ENCODE measurements at places on chromosomes 2 and 18.

DNA sequence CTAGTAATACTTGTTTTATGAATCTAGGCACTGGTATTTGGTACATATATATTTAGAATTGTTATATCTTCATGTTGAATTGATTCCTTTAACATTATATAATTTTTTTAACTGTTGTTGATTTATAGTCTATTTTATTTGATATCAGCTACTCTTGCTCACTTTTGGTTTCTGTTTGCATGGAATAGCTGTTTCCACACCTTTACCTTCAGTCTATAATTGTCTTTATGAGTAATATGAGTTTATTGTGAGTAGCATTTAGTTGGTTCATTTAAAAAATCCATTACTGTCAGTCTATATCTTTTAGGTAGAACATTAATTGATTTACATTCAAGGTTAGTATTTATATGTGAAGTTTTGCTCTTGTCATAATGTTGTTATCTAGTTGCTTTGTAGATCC, 58.6 kb downstream of the SMCHD1 start:
- DNase-seq = no peak

DNA sequence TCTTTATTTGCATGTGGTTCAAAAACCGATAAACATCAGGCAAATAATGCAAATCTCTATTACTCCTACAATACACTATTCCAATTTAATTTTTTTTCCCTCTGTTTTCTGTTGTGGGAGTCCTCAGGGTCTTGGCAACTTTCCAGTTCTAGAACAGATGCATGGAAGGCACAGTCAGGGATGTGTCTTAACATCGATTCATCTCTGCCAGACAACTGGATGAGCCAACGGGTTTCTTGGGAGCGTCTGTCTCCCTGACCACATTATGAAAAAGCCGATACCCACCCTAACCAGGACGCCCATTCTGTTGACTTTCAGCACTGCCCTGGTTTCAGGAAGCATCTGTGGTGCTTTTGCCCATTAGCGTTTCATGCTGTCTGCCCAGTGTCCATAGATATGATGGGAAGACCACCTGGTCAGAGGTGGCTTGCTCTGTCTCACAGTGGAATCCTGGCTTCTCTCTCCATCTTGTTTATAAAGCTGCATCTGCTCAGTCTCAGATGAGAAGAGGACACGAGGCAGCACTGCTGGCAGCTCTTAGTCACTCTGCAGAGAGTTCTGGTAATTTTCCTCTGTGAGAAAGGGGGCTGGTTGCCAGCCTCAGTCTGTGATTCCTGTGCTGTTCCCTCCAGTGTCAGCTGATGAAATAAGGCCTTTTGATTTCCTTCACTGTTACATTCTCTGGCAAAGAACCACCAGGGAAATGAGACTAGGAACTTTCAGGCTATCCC, 57.9 kb upstream of the KCNE4 start:
- peak; percentile 96 for DNase-seq

- DNase-seq = no peak
These were observed 366.6 kb downstream of the METTL4 start for GRCh38 chr18:2204736-2205135.

- DNase-seq = peak; percentile 77
These were observed 29.9 kb upstream of the MPPE1 start for GRCh38 chr18:11937874-11938478.

GRCh38 chr2:238331916-238332315, 11.6 kb downstream of the TRAF3IP1 start:
- DNase-seq = no peak

DNA sequence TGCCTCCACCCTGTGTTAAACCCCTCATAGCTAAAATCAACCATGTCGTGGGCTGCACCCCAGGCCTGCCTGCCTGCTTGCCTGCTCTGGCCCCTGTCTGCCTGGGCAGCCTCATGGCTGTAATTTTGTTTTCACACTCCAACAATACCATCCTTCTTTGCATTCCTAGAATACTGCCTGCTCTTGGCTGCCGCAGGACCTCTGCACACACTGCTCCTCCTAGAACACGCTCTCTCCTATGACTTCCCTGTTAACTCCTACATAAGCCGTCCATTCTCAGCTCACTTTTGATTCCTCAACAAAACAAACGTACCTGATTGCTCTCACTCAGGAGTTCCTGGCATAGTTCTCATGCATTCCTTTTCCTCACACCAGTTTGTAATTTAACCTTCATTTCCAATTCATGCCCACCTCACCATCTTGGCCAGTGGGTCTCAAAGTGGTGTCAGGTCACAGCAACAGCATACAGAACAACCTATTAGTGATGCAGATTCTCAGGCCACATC, 2.5 kb downstream of the UXS1 start:
- no peak for DNase-seq

DNA sequence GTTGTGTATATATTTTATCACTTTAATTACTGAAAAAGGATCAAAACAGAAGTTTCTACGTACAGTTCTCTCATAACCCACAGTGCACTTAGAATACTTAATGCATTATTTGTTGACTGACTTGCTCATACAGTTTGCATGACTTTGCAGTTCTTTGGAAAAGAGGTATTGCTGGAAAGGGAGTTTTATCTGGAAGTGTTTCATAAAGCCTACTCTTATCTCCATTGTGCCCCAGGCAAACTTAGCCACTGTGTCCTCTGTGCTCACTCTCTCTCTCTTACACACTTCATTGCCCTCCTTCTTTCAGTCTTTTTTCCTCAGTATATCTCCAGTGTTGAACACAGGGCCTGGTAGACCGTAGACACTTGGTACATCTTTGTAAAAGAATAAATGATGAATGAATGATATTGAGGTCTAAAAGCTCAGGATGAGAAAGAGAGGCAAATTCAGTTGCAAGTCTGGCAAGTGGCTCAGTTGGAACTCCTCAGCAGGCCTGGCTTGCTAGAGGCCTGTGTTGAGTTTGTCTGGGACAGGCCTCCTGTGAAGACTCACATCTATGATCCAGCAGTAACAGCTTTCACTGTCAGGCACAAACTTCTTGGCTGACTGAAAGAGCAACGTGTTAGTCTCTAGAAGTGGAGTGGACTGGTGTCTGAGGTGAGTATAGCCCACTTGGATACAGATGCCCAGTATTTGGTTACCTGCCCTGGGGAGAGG, 56.1 kb downstream of the SETBP1 start:
- DNase-seq = no peak

DNA sequence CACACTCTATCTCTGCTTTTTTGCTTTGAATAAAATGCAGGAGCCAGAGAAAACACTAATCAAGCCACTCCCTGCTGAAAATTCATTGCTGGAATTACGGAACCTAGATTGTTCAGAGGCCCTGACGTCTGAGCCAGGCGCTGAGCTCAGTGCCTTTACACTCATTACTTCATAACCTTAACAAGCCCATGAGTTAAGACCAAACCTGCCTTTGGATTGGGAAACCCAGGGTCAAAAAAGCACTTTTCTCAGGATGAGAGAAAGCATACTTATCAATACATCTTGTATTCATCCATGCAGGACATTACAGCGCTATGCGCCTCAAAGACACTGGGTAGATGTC, 762 bp downstream of the INO80C start:
- DNase-seq = peak; percentile 60

- peak; percentile 71 for DNase-seq
These were observed 175.8 kb upstream of the PIEZO2 start for GRCh38 chr18:11324956-11325882.

GRCh38 chr18:76208678-76209306, 286.2 kb downstream of the ZNF516 start:
- DNase-seq = no peak

- no peak for DNase-seq
These were observed 24.1 kb upstream of the RBMS1 start for GRCh38 chr2:160517731-160518130.

DNA sequence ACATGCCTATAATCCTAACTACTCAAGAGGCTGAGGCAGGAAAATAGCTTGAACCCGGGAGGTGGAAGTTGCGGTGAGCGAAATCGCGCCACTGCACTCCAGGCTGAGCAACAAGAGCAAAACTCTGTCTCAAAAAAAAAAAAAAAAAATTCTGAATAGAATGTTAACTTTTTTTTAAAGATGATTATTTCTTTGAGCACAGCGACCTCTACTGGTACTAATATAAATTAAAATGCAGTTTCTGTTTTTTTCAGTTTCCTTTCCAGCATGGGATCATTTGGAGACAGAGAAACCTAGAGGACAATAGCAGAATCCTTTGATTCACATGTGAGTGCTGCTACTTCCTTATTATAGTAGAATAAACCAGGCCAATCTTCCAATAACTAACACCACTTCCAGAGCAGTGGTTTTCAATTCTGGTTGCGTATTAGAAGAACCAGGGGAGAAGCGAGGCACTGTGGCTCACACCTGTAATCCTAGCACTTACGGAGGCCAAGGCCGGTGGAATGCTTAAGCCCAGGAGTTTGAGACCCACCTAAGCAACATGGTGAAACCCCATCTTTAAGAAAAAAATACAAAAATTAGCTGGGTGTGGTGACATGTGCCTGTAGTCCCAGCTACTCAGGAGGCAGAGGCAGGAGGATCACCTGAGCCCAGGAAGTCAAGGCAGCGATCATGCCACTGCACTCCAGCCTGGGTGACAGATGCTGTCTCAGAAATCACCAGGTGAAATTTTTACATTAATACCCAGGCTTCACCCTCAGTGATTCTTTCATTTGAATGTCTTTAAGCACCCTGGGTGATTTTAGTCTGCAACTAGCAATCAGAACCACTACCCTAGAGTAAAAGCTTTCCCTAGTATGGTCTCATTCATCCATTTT, 10.1 kb downstream of the SRSF7 start:
- DNase-seq = peak; percentile 73

DNA sequence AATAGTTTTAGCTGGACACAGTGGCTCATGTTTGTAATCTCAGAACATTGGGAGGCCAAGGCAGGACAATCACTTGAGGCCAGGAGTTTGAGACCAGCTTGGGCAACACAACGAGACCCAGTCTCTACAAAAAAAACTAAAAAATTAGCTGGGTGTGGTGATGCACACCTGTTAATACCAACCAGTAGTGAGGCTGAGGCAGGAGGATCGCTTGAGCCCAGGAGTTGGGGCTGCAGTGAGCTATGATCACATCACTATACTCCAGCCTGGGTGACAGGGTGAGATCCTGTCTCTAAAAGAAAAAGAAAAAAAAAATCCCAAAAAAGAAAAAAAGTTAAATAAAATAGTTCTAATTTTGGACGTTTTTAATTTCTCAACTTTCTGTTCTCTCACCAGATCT, 68.7 kb downstream of the MAP4K3 start:
- DNase-seq = no peak

GRCh38 chr2:86525421-86526340, 37.6 kb downstream of the CHMP3 start:
- DNase-seq = no peak

GRCh38 chr2:49028101-49028500, 126.2 kb downstream of the FSHR start:
- no peak for DNase-seq

GRCh38 chr2:7024261-7024660, 107.0 kb downstream of the RNF144A start:
- DNase-seq = no peak

All from fibroblast of pulmonary artery (primary cell).